ENCODE measurements at places on chromosomes 1 and 21. TPM values are rescaled to one million over a fixed set of nuclear protein-coding genes. Genes with fewer than 3 reads are reported as not detected.

GRCh38 chr1:119504831-119505230 is 2.2 kb upstream of the HSD3B1 start:
- DNase-seq = no peak

Gene PLD5
- 0.04 TPM for total RNA-seq

Gene FAM177B
- total RNA-seq = not detected

Gene DPT
- 16.4 TPM for total RNA-seq

Gene NKAIN1
- 4.6 TPM for total RNA-seq

Measured in gastrocnemius medialis (tissue), 4 donors.